AG04449 (cell line): ENCODE measurements at places on chromosomes 11 and 22.

DNA sequence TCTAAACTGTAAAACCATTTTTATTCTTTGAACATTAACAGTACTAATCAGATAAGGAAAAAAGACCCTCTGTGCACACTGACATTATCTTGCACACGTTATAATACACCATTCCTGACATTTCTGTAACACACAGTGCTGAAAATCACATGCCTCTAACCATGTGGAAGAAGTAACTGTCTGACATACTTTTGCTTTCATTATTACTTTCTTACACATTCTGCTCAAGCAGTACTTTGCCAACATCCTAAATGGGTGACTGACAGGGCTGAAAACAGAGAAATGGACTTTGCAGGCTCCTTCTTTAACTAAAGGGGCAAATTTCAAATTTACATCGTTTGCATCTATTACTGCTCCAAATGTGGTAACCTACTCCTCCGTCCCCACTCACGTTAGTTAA lies 22.8 kb upstream of the TP53AIP1 start:
- no peak for DNase-seq

DNA sequence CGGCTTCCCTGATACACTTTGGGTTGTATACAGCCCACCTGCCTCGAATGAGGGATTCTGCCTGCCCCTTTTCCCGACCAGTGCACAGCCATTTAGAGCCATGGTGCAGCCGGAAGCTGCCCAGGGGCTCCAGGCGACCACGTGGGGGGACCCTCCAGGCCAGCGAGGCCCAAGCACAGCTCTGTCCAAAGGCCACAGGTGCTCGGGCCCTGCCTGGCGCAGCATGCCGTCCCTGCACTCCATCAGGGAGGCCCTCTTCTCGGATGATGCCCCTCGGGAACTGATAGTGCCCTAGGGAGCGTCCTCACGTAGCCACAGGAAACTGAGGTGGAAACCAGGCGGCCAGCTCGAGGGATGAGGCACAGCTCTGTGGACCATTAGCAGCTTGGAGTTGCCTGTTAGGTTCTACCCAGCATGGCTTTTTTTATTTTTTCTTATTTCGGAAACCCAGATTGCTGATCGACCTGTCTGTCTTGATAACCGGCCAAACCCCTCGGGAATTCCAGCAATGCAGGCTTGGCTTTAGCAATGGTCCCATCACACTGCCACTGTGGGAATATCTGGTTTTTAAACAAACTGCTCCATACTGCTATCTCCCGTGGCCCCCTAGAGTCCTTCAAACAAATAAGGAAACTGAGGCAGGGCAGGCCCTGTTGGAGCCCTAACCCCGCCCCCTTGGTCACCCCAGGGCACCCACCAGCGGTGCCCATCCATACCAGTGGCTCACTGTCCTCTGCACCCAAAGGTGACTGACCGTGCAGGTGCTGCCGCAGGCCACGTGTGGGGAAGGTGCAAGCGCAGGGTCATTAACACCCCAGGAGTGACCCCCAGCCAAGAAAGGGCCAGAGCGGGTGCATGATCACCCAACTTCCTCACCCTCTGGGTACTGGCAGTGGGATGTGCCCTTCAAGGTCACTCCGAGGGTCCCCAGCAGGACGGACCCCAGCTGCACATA lies 8.0 kb downstream of the ANO1 start:
- no peak for DNase-seq

GRCh38 chr22:48981371-48982061 lies 846.2 kb downstream of the BRD1 start:
- no peak for DNase-seq

DNA sequence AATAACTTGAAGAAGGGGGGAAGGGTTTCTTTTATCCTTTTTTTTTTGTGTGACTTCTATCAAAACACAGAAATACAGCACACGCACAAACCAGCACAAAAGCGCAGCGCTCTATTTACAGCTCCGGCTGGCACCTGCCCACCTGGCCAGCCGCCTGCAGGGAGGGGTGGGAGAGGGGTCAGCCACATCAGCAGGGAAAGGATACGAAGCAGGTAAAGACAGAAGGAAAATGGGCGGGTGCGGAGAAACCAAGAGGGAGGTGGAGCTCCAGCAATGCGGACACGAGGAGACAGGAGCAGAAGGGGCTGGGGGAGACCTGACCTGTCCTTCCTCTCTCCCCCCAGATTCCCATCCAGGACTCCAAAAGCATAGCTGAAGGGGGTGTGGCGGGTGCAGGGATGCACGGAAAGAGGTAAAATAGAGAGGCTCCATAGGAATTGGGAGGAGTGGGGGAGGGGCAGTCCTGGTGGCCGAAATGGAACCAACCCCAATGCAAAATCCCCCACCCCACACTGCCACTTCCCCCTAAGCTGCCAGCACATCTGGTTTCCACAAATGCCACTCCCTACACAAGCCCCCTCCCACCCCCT lies 14.1 kb downstream of the CXCR5 start:
- no peak for DNase-seq

DNA sequence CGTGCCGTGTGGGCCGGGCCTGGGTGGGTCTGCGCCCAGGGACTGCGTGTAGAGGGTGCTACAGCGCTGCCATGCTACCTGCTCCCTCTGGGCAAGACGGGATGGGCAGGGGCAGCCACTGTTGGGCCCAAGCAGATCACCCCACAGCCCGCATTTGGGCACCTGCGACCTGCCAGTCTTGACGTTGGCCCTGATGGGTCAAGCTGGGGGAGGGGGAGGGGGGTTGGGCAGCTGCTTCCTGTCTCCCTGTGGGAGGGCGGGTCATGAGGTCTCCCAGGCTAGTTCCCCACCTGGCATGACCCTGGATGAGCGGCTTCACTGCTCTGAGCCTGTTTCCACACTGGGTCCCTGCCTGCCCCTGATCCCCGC lies 2.8 kb upstream of the RPS19BP1 start:
- DNase-seq = no peak

GRCh38 chr11:87012089-87012488 lies 25.6 kb upstream of the TMEM135 start:
- DNase-seq = no peak
